Activated T-cell treated with anti-CD3 and anti-CD28 coated beads, Interleukin-2, amount 50 U/mL, for 4 hours (primary cell): ENCODE measurements at places on chromosomes 13 and 19. TPM values are rescaled to one million over a fixed set of nuclear protein-coding genes. Genes with fewer than 3 reads are reported as not detected.

Gene ZNF112
- total RNA-seq: not detected

Gene CDC42EP5
- not detected for total RNA-seq

Gene RAB20
- 1.2 TPM for total RNA-seq

Gene ZNF98
- not detected for total RNA-seq

Gene ERICH6B
- not detected for total RNA-seq

Gene ADM5
- total RNA-seq: 20.8 TPM

Gene RNF225
- 3.2 TPM for total RNA-seq

Gene LILRB1
- total RNA-seq: 0.37 TPM
